ENCODE measurements at places on chromosomes 11 and 22.

GRCh38 chr11:105189581-105189980 is 50.0 kb upstream of the CARD18 start:
- no peak for DNase-seq

GRCh38 chr11:125494974-125495725 is 915 bp downstream of the FEZ1 start:
- DNase-seq: no peak

- DNase-seq: no peak
Measured at GRCh38 chr11:128584253-128584652, 3.1 kb downstream of the ETS1 start.

- peak; percentile 50 for DNase-seq
Measured at GRCh38 chr11:119218141-119218878, 12.2 kb downstream of the CBL start.

GRCh38 chr11:93741882-93742226 is 382 bp downstream of the C11orf54 start:
- no peak for DNase-seq

DNA sequence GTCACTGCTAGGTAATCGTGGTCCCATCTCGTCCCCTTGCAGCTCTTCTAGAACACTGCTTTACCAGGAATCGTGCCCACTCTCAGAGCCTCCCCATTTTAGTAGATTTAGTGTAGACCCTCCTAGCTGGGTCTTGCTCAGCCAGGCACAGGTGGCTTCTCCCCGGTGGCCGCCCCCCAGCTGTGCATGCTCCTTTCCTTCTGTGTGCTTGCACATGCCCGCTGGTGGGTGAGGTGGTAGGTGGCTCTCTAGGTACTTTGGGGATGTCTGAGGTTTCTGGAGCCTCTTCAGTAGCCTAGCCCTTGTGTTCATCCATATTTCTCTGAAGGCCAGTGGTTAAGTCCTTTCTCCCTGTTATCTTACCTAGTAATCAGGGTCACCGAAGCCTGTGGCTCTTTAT is 5.6 kb downstream of the TUB start:
- DNase-seq: no peak

DNA sequence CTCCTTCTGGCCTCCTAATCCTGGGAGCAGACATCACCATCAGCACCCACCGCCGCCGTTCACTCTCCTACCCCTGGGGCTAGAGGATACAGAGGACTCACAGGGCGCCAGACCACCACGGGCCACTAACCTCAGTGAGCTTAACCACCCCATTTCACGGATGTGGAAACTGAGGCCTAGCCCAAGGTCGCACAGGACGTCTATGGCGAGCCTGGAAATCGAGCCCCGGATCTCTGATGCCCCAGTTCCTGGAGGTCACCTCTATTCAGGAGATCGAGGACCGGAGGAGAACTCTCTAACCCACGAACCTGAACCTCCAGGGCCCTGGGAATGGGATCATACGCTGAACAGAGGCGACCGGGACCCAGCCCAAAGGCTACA is 349 bp downstream of the TIMM10 start:
- DNase-seq: no peak

DNA sequence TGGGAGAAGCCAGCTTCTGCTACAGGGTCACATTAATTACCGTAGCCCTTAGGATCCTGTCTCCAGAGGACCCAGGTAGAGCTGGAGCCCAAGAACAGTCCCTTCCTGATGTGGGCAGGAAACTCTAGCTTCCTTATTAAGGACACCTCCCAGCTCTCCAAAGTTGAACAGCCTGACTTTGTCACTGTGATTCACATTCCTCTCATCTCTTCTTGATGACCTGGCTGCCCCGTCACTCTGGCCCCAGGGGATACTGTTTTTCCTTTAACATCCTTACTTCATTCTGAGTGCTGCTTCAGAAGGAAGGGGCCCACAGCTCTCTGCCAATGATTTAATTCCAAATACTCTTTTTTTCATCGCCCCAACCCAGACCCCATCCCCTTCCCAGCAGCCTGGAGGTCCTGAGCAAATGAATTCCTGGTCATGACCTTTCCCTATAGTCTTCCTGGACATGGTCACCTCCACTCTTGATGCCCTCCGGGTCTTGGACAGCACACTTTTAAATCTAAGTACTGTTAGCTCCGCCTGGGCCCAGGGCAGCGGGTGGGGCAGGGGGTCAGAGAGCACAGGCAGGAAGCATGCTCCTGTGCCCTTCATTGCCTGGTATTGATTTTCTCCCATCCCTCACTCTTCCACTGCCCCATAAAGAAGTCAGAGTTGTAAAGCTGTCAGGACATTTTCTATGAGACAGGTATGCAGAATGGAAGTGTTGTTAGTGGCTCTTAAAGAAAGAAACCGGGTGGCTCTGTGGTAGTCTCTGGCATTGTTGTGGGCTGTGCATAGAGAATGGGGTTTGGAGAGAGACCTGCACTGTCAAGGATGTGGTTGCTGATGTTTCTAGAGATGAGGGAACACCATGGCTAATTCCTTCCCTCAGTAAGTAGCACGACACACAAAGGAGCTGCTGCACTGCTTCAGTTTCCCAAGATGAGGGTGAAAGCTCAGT is 22.3 kb upstream of the SPON1 start:
- DNase-seq: no peak

DNA sequence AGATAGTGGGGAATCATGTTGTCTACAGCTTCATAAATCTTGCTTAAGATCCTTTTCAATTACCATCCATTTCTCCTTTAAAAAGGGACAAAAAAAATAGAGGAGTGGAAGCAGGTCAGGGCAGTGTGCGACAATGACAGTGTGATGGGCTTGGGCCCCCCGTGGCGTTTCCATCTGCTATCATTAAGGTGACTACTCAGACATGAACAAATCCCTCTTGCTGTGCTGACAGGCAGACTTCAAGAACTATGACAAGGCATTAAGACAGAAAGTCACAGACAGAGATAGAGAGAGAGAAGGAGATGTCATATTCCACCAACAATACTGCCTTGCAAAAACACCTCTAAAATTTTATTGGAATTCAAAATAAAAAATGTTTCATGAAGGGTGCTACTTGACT is 263.2 kb downstream of the DCDC1 start:
- no peak for DNase-seq

GRCh38 chr11:122342089-122342744 is 226.2 kb upstream of the BLID start:
- no peak for DNase-seq

DNA sequence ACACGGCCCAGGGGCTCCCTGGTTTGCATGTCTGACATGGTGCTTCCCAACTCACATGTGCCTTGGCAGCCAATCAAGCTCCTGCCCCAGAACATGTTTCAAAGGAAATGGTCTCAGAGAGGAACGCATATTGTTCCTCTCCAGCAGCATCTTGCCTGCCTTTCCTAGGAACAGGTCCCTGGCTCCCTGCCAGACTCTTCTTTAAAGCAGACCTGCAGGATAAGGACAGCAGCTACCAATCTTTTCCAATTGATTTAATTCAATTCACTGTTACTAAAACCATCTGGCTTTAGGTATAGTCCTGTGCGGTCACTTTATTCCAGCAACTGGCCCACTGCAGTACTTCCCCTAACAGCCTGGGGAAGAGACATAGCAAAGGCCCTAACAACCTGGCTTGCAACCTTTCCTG is 79.9 kb downstream of the AMBRA1 start:
- DNase-seq: no peak

GRCh38 chr11:86926975-86927374 is 28.2 kb downstream of the FZD4 start:
- DNase-seq: no peak

All from HS-27A (cell line).